AG08395 (cell line): ENCODE measurements at places on chromosomes 7 and 10.
A peak's percentile ranks its signal among the peaks of the same experiment; 100 is the strongest.

DNA sequence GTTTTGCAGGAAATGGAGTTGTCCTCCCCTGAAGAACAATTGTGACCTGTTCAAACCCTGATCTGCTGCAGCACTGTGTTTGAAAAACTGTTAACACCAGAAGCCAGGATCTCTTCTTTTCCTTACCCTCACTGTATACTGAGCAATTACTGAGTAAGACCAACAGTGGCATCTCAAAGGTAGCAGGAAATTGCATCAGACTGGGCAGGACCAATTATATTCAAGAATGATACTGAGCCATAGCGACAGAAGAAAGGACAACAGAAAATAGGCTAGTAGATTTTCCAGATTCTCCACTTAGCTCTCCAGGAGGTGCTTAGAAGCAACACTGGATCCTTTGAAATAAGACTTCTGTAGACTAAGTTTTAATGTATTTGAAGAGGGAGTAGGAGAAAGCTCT is 57.4 kb upstream of the INHBA start:
- no peak for DNase-seq

- DNase-seq = no peak
These were observed 181.3 kb upstream of the PRPS1L1 start for GRCh38 chr7:18208921-18209320.

GRCh38 chr7:105268511-105269392 is 120.0 kb downstream of the SRPK2 start:
- DNase-seq = peak; percentile 65

- no peak for DNase-seq
These were observed 62.4 kb downstream of the FZD1 start for GRCh38 chr7:91326516-91327199.

GRCh38 chr7:151440799-151441445 is 981 bp upstream of the CRYGN start:
- DNase-seq = no peak

- no peak for DNase-seq
These were observed 2.9 kb downstream of the OLAH start for GRCh38 chr10:15046626-15047025.

DNA sequence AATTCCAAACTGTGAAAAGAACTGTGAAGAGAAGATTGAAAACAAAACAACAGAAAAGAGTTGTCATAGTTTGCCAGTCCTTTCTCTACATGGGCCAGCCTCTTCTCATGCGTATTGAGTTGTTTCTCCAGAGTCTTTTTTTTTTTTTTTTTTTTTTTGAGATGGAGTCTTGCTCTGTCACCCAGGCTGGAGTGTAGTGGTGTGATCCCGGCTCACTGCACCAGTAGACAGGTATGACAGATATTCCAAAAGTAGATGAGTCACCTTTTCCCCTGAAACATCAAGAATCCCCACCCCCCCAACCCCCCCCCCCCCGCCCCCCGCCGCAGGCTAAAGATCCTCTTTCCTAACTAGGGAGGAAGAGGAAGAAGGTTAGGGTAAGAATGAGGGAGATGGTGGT is 15.6 kb upstream of the KMT2C start:
- DNase-seq = no peak

GRCh38 chr7:36400606-36401005 is 10.9 kb downstream of the ANLN start:
- DNase-seq = no peak

DNA sequence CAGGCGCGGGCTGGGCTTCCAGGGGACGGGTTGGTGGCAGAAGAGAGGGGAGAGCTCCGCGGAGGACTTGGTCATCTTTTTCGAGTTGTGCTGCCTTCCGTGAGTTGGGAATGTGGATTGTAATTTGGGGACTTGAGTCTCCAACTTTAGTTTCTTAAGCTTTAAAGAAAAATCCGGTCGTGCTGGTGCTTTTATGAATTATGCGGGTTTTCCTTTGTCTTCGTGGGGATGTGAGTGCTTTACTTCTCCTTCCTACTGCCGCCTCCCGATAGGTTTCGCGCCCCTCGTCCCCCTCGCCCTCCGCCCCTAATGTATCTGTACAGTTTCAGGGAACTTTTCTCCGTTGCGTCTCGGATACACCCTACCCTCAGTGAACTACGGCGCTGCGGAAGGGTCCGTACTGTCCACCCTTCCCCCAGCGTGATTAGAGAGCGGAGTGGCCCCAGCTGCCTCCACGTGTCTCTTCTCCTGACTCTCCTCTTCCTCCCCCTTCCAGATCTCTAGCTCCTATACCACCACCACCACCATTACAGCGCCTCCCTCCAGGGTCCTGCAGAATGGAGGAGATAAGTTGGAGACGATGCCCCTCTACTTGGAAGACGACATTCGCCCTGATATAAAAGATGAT is 649 bp downstream of the SCD start:
- DNase-seq = no peak
